ENCODE measurements at places on chromosomes 3 and 15.

DNA sequence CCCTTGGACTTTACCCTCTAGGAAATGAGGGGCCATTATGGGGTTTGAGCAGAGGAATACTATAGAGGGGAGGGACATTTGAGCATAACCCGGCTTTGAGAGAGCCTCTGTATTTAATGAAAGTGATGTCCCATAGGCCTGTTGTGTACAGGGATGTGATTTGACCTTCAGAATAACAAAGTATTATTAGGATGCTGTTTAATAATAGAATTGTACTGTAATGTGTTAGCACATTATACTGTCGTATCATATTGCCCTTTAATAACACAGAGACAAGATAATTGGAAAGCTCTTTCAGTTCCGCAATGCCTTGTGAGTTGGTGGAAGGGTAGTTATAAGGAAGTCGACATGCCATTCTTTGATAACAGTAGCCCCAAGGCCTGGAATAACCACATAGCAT is 328.3 kb downstream of the RYR3 start:
- DNase-seq = no peak

GRCh38 chr3:58352626-58353025 is 19.9 kb downstream of the PXK start:
- no peak for DNase-seq

DNA sequence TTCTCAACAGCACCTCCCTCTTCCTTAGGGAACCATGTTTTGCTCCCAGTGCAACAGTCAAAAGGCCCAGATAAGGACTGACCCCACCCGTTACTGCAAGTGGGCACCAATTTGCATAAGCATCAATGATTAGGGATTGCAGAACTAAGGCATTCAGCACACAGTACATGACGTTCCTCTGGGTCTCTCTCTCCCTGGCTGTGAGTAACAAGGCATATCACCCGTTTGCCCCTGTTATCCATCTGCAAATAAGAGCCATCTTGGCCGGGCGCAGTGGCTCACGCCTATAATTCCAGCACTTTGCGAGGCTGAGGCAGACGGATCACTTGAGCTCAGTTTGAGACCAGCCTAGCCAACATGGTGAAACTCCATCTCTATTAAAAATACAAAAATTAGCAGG is 18.8 kb downstream of the MAGI1 start:
- no peak for DNase-seq

- DNase-seq = no peak
These were observed 604 bp downstream of the LTK start for GRCh38 chr15:41512940-41513505.

DNA sequence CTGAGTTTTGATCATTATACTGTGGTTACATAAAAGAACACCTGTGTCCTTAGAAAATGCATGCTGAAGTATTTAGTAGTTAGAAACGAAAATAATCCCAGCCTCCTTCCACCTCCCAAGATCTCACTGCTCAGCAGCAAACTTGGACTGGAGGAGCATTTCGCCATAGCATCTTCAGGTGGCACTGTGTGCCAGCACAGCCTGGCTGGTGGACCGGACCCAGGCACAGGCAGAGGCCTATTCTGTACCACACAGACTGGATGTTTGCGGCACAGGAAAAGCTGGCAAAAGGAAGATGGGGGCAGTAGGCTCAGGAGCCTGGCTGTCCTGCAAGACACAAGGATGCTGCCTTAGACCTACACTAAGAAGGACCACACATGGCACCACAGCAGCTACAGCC is 10.2 kb downstream of the STIMATE start:
- no peak for DNase-seq
